ENCODE measurements at places on chromosomes 5 and 9.

DNA sequence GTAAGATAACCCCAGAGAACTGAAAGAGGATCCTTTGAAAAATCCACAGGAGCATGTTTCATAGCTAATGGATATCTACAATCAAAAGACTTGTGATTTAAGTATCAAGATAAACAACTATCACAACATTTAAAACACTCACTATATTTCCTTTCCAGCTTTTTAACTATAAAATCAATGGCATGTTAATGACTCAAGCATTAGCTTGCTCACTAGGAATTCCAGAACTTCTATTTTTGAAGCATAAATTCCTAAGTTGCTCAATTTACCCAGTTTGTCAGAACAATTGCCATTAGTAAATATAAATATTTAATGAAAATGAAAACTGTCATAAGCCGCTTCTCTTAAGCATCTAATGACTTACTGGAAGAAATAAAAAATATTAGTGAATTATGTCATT lies 355.3 kb downstream of the PRELID2 start:
- no peak for DNase-seq

DNA sequence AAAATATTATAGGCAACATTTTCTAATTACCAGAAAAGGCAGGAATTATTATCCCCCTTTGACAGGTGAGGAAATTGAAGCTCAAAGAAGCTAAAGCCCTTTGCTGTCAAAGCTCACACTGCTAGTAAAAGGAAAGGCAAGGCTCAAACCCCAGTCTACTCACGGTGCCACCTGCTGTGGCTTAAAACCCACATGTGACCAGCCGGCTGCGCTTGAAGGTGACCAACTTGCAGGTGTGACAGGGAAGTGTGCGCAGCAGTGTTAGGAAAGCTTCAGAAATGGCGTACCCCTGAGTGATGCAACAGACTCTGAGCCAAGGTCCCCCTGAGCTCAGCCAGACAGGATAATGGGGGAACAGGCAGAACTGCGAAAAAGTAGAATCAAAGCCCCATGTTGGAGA lies 45.2 kb downstream of the PAX5 start:
- DNase-seq, result no peak

GRCh38 chr9:122126331-122127261 lies 33.0 kb downstream of the NDUFA8 start:
- DNase-seq, result no peak

DNA sequence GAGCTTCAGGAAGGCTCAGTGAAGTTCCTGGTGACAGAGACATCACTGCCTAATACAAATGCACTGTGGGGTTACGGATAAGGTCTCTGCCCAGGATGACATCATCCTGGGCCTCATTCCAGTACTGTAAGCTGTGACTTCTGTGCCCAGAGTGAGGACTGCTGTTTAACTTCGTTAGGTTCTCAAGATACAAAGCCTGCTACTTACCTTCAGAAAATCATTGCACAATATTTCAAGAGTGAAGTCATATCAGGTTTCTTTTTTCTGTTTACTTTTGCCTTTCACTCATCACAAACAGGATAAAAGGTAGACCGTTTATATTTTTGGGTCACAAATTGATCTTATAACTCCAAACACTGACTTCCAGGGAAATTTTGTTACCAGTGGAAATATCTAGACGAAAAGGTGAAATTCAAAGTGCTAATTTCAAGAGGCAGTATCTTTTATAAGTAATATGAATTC lies 241.2 kb downstream of the PIK3R1 start:
- no peak for DNase-seq

DNA sequence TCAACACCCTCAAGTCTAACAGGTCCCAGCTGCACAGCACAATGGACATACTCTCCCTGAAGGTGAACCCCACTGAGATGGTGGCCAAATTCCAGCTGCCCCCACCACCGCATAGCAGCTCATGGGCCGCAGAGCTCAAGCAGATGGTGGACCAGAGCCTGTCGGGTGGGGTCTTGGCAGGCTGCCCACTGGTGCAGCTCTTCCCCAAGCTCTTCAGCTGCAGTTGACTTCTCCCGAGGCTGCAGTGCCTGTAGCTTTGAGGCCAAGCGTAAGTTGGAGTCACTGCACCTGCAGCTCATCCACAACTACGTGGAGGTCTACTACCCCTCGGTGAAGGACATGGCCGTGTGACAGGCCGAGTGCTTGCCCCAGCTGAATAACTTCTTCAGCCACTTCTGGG lies 56.6 kb upstream of the SPTLC1 start:
- DNase-seq, result no peak

- DNase-seq, result no peak
These were observed 192.0 kb downstream of the AP3B1 start for GRCh38 chr5:78102500-78102899.

DNA sequence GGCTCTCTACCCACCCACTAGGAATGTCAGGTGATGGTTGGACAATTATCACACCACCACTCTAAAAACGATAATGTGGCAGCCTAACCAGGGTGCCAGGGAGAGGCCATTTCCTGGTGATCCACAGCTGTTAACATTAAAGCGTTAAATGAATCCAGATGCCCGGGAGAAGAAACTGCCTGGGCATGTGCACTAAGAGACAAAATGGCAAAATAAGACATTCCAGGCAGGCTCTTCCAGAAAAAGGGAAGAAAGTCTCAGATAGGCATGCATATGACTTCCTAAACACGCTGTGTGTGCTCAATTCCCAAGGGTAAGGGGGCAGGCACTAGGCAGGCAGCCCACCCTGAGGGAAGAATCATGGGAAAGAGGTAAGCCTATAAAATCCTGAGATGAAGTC lies 4.6 kb upstream of the TXN start:
- DNase-seq, result no peak

DNA sequence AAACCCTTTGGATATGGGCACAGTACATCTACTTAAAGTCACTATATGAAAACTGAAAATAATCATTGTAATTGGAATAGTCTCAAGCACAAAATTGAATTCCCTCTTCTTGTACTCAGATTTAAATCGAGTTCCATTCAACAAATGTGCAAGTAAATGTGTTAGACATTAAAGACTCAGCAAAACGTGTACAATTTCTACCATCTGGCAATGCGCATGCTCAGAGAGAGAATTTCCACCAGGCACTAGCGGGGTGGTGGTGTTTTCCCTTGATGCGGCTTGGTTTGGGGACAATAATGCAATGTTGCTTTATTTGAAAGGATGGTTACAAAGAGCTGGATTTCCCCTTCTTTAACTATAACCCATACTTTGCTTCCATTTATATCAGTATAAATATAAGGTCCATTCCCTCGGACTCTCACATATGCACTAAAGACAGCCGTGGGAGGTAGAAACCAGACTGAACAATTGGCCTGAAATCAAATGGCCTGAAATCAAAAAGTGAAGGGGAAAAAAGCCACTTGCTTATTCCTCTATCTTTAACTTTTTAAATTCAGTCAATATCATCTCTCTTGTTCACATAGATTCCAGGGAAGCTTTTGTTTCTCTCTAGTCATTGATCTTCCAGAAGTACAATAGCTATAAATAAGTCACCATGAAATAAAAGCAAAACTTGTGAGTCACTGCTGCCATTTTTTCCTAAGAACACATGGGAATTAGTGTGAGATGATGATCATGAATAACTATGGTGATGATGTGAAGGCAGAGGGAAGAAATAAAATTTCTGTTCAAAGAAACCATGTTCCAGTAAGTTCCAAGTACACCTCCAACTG lies 59.2 kb downstream of the ADAMTS12 start:
- no peak for DNase-seq

- DNase-seq, result no peak
These were observed 31.9 kb downstream of the IRF1 start for GRCh38 chr5:132458651-132459030.

GRCh38 chr9:6367128-6367890 lies 39.1 kb downstream of the TPD52L3 start:
- DNase-seq, result no peak

- DNase-seq, result no peak
These were observed 2.9 kb upstream of the OR13C2 start for GRCh38 chr9:104608336-104608735.

- no peak for DNase-seq
These were observed 17.2 kb upstream of the GBGT1 start for GRCh38 chr9:133180953-133181352.

DNA sequence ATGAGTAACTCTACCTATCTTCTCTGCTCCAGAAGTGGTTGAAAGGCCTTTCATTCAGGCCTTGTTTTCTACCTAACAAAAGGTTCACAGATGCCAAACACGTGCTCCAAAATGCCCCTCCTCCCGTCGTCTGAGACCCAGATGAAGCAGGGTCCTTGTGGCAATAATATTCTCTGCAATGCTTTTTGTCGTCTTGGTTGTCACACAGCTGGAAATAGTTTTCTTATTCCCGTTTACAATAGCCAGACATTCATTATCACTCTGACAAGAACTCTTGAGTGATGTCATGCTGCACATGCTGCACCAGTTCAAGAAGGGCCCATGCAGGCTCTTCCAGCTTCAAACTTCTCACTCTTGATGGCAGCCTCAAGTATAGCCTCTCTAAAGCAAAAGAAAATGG lies 7.8 kb downstream of the LPAR1 start:
- DNase-seq, result no peak

GRCh38 chr9:87128844-87129493 lies 181.7 kb upstream of the GAS1 start:
- no peak for DNase-seq

DNA sequence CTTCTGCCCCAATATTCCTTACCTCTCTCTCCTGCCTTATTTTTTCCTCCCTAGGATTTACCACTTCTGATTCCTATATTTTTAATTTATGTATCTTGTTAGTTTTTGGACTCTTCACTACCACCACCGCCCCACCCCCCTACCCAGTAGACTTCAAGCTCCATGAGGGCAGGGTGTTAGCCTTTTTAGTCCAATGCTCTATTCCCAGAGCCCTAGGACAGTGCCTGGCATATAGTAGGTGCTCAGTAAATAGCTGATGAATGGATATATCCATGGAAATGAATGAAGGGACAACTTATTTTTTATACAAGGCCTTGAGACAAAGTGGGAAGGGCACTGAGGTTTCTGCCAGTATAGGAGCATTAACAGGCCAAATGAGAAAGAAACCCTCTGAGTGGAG lies 41.5 kb downstream of the IRF1 start:
- DNase-seq, result no peak

DNA sequence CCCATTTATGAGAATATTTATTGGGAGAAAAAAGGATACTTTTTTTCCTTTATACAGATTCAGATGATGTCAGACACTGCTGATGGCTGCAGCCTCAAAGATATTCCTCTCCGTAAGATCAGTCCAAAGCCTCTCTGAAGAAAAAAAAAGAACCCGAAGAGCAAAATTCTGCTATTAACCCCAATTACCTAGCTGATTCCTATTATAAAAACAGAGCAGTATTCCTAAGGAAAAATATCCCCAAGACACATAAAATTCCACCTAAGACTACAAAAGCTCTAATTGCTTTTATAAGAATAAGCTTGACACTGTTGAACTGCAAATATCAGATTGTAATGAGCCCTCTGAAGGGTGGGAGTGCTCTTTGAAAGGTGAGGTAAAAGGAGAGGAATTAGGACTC lies 138.7 kb downstream of the CDH6 start:
- no peak for DNase-seq

DNA sequence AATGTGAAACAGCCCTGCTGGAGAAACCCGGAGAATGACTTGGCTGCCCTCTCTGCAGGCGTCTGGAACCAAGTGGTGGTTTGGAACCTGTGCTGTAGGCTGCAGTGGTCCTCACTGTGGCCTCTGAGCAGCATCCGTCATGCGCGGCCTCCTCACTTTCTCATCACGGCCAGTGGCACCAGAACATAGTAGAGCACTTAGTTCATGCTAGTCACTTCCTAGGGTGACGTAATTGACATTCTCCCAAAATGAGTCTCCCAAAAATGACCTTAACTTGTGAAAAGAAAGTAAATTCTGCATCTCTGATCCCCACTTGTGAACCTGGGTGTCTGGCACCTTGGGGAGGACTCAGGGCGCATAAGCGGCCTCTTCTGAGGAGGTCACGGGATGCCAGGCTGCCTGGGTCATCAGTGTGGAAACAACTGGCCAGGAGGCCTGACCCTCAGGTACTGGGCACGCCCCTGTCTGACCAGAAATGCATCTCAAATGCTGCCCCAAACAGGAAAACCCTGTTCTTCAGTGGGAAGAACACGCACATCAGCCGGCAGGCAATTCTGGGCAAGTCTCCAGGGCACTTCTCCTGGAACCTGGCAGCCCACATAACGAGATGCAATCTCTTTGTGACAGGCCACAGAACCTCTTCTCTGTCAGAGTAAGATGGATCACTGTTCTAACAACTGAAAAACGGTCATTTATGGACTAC lies 36.6 kb upstream of the SPTLC1 start:
- DNase-seq, result no peak

DNA sequence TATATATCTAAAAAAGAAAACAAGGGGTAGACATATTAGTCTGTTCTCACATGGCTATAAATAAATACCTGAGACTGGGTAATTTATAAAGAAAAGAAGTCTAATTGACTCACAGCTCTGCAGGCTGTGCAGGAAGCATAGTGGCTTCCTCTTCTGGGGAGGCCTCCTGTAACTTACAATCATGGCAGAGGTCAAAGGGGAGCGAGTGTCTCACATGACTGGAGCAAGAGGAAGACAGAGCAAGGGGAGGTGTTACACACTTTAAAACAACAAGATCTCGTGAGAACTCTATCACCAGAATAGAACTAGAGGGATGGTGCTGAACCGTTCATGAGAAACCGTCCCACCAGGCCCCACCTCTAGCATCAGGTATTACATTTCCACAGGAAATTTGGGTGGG lies 616.8 kb downstream of the TLE4 start:
- no peak for DNase-seq

GRCh38 chr5:107565791-107566767 lies 104.7 kb downstream of the EFNA5 start:
- no peak for DNase-seq

DNA sequence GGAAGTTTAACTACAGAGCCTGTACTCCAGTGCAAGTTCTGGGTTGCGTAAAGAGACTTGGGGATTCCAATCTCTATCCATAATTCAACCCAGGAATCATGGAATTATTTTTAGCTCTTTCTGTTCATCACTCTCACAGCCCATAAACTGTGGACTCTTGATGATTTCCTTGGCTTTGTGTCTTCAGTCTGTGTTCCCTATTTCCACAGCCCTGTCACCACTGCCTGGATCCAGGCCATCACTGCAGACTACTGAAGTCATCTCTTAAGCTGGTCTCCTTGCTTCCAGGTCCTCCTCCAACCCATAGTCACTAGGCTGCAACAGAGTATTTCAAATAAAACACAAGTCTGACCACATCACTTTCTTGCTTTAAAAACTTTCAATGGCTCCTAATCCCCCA lies 211.7 kb downstream of the PLK2 start:
- no peak for DNase-seq

DNA sequence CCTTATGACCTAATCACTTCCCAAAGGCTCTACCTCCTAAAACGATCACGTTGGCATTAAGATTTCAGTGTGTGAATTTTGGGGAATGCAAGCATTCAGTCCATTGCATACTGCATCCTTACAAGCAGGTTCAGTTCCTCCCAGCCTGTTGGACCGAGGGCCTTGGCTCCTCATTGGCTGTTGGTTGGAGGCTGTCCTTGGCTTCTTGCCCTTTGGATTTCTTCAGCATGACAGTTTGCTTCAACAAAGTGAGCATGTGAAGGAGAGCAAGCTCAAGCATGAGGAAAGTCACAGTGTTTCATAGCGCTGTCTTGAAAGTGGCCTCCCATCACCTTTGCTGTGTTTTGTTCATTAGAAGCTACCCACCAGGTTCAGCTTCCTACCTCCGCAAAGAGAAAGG lies 109.5 kb downstream of the GADD45G start:
- DNase-seq, result no peak

All from gastrocnemius medialis (tissue), 4 donors.